Stimulated activated CD8-positive, alpha-beta memory T cell treated with anti-CD3 and anti-CD28 coated beads, Interleukin-12 subunit alpha, Interleukin-12 subunit beta, amount 100 ng/mL, for 4 hours (primary cell): ENCODE measurements at places on chromosomes 6 and 20.

DNA sequence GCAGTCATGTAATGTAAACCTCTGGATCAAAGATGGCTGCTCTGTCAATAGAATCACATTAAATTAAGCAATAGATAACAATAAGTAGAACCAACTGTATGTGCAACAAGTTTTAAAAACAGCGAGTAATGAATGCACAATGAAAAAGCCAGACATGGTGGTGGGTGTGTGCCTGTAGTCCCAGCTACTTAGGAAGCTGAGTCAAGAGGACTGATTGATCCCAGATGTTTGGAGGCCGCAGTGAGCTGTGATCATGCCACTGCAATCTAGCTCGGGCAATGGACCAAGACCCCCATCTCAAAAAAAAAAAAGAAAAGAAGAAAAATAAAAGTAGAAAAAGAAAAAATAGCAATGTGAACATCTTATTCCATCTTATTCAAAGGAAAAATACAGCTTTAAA is 558.7 kb upstream of the MMS22L start:
- no peak for DNase-seq

DNA sequence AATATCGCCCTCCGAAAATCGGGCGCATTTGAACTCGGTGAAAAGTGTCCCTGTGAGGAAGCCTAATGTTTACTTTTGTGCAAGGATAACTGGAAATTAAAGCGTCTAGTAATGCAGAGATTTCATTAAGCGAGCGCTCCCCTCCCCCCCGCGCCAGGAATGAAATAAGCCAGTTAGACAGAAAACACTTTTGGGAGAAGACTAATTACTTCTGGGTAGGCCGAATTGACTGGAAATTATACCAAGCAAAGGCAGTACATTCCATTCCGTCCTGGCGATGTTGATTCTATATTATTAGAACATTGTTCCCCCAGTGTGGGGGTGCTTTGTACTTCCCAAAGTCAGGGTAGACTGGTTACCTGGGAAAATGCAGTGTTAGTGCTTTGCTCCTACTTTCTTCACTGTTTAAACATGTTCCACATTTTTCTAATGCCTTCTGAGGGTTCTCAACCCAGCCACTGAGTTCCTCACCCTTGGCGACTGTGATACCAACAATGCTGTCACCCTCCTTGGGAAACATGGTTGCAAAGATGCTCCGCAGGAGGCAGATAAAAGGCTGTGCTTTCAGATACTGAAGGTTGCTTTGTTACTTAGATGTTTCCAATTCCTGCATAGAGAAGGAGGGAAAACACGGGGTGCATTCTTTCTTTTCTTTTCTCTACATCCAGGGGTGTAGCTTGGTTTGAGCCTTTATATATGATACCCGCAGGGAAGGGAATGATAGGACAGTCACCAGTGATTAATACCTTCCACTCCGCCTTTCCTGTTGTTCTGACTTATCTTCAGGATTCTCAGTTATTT is 2.6 kb downstream of the GJA1 start:
- DNase-seq = no peak

GRCh38 chr6:126664271-126664670 is 324.4 kb downstream of the CENPW start:
- DNase-seq = no peak

DNA sequence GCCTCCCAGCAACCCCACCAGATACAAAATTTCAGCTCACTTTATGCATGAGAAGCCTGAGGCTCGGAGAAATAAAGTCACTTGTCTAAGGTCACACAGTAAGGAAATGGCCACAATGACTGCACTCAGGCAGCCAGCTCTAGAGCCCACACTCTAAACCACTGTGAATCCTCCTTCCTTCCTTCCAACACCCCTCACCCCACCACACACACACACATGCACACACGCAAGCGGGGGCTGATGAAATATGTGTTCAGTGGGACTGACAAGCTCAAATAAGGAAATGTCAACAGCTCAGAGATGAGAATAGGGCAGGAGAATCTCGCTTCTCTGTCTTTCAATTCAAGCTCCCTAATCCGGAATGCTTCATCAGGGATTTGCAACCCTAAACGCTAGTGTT is 6.0 kb upstream of the BPIFA1 start:
- DNase-seq = no peak

DNA sequence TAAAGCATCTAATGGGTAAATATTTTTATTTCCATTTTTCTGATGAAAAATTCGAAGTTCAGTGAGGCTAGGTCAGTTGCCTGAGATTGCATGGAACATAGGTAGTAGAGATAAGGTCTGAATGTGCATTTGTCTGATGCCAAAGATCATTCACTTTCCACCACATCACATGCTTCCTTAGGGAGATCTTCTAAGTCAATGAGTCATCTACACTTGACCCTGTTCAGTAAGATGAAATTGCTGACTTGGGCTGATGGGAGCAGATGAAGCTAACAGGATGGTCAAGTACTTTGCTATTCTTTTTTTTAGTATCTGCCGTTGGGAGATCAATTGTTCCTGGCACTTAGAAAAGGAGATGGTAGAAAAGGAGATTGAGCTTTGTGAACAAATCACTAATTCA is 511.3 kb downstream of the PHF3 start:
- no peak for DNase-seq

GRCh38 chr6:166500246-166500645 is 86.2 kb downstream of the RAMACL start:
- DNase-seq = no peak

DNA sequence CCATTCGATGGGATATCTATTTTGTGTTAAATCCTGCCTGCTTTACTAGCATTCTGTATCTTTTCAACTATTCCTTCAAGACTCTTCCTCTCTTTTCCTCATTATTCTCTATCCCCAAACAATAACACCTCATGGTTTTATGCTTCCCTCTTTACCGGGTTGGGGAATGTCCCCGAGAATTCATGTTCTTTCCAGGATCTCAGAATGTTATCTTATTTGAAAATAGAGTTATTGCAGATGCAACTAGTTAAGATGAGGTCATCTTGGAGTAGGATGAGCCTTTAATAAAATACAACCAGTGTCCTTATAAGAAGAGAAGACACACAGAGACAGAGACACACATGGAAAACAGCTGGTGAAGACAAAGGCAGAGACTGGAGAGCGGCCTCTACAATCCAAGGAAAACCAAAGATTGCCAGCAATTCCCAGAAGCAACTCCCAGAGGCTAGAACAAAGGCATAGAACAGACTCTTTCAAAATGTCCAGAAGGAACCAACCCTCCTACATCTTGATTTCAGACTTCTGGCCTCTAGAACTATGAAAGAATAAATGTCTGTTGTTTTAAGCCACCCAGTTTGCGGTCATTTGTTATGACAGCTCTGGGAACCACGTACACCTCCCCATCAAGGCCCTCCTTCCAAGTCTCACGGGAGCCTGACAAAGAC is 126.8 kb upstream of the TNFAIP3 start:
- no peak for DNase-seq

DNA sequence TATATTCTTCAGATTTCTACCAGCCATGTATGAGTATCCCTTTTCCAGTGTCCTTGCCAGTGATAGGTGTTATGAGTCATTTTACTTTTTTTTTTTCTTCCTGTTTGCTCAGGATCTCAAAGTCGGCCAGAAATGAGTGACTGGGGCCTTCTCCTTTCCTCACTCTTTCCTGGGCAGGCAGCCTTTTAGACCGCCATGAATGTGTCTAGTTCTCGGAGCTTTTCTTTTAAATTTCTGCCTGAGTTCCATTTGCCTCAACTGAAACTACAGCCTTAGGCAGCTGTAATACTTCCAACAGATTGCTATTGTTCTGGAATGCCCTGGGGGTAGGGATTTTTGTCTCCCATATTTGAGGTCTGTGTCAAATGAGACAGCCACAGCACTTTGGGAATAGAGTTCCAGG is 83.7 kb downstream of the STXBP5 start:
- DNase-seq = no peak

- DNase-seq = no peak
Measured at GRCh38 chr6:147910281-147910680, 401.8 kb downstream of the SAMD5 start.

GRCh38 chr6:152897807-152898399 is 84.9 kb downstream of the FBXO5 start:
- peak; percentile 25 for DNase-seq

DNA sequence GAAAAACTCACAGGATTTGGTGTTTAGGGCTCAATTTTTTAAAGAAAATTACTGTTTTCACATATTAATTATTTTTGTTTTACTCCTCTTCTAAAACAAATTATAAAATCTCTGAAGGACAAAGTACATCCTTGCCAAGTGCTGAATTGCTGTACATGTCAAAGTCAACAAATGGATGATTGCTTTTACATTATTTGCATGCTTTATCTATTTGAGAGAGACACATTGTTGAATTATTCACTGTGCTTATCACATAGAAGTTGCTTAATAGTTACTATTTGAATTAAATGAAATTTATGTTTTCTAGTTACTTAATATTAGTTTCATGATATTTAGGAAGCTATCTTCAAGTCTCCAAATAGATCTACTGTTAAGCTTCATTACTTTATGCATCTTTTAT is 318.6 kb upstream of the PTCHD4 start:
- DNase-seq = no peak

DNA sequence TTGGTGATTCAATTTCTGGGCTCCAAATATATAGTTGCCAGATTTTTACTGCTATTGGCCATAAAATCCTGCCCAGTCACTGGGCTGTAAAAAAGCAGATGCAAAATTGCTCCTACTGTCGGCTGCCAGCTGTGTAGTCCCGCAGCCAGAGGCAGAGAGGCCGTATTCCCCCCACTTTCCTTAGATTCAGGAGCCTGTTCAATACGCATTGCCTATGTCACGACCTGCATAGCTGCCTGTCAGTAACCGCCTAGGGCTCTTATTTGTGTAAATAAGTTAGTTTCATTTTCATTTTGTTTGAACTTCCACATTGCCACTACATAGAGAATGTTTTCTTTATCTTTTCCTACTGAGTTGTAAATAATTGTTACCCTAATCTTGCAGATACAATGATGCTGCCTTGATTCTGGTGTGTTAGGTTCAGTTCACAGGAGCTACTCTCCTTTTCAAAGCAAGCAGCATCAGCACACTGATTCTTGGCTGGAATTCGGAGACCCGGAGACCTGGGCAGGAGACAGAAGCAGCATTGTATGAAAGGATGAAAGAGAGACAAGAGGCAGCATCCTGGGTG is 46.0 kb upstream of the UST start:
- no peak for DNase-seq

- DNase-seq = no peak
Measured at GRCh38 chr20:56964901-56965300, 301.5 kb downstream of the BMP7 start.

DNA sequence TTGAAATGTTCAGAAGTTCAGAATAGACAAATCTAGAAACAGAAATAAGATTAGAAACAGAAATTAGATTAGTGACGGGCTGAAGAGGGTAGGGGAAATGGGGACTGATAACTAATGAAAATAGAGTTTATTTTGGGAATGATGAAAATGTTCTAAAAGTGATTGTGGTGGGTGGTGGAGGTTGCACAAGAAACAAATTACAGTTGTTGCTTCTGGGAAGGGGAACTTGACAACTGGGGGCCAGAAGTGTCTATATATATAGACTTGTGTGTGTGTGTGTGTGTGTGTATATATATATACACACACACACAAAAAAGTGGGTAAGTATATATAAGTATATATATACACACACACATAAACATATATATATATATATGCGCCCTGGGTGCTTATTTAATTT is 86.5 kb upstream of the RREB1 start:
- no peak for DNase-seq

DNA sequence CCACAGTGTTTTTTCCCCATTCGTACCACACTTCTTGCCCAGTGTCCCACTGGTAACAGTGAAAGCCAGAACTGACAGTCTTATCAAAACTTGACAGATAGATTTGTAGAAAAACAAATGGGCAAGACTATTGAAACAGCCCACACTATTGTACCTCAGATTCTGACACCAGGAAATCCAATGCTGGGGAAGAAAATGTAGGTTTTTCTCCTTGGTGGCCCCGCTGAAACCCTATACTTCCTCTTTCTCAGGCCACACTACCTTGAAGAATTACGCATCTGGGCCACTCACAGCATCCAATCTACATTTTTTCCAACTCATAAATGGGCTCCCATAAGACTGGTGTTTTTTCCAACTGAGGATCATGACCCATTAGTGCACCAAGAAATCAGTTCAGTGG is 90.9 kb upstream of the HDDC2 start:
- no peak for DNase-seq

DNA sequence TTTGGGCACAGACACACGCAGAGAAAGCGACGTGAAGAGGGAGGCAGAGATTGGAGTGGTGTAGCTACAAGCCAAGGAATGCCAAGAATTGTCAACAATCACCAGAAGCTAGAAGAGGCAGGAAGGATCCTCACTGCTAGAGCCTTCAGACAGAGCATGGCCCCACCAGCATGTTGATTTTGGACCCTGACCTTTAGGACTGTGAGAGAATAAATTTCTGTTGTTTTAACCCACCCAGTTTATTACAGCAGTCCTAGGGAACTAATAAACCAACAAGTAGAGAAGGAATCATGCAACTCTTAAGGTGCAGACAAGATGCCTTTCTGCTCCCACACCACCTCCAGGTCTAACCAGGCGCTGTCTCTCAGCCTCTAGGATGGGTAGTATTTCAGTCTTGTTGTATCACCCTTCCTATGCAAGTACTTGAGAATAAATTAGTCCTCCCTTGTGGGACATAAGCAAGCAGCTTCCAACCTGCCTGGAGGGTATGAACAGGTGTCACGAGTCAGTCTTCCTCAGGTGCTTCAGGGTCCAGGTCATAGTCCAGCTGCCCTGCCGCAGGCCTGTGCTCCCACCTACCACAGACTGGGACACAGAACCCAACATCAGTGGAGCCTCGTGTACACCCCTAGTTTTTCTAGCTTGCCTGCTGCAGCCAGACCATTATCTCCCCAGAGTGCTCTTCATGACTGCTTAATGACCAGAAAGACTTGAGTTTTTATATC is 46.4 kb upstream of the CCN2 start:
- DNase-seq = no peak

DNA sequence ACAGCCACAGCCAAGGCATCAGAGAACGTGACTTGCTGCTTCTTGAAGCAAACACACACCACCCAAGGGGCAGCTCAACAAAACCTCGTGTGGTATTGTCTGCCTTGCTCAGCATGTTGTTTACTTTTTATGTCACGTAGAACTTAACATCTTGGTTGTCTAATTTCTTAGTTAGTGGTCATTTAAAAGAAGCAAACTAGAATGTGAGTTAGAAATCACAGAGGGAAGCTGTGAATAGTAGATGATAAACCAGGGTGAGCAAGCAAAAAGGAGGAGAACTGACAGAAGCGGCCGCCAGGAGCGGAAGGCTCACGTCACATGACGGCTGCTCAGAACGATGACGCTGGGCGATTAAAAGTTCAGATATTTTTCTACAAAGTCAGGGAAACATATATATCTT is 51.5 kb upstream of the KIF25 start:
- DNase-seq = no peak

DNA sequence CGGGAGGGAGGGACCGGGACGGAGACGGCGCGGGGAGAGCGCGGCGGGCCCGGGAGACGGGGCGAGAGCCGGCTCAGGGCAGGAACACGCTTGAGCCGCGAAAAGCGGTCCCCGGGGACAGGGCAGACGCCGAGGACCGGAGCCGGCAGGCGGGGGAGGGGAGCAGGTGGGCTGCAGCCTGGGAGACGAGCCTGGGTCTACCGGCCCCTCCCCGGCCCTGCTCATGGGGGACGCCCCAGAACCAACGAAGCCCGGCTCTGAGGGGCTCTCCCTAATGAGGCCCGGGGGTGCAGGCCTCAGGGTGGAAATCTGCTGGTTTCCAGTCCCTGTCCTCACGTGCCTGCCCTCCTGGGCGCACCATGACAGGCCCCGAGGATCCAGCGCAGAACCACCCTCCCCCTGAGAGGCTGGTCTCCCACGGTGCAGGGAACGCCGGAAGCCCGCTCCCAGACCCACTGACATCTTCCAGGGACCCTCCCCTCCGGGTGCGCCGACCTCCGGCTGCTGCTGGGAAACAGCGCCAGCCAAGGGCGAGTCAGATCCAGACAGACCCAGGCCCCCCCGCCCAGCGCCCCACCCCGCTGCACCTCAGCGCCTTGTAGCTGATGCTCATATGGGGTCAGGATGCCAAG is 571 bp upstream of the EEF1A2 start:
- DNase-seq = no peak
